SK-N-DZ (cell line): ENCODE measurements at places on chromosomes 2 and 18.

- no peak for DNase-seq
Observed at GRCh38 chr2:199258291-199258690, 199.4 kb downstream of the SATB2 start.

DNA sequence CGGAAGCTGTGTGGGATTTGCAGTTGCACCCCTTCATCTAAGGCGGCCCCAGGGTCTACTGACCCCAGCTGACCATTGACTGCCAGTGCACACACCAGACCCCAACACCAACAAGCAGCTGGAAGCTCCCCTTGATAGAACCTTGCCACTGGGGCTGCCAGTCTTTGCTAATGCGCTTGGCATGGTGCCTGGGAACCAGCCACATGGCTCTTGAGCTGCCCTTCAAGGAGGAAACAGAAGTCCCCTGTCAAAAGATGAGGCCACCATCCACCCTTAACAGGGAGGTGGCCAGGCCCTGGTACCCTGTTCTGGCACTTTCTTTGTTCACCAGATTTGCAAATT is 8.6 kb downstream of the ALPI start:
- no peak for DNase-seq

DNA sequence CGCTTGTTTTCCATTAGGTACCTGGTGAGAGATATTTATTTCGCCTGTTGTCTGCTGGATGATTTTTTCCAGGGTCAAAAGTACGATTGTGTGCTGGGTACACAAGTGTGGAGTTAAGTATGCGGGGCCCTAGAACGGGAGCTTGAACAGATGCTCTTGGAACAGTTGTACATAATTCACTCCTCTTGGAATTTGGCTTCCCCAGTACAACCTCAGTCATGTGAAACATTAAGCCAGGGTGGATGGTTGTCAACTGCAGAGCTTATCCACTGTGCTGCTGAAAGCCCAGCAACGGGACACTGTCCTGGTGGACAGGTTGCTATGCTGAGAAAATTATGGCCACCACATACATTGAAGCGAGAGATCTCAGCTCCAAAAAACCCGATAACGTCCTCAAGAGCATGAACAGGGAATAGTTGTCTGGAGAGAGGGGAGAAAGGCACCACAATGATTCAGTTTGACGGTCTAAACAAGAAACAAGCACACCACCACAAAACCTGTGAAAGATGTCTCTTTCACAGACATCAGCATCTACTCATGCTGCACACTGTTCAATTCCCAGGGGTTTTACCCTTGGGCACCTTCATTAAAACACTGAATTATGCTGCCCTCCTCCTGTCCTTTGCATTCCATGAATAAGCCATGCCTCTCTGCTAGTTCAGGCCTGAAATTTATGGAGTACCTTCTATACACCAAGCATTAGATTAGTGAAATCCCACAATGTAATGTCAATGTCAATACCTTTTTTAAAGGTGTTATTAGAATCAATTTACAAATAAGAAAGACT is 176.8 kb upstream of the TRIB2 start:
- DNase-seq = no peak

DNA sequence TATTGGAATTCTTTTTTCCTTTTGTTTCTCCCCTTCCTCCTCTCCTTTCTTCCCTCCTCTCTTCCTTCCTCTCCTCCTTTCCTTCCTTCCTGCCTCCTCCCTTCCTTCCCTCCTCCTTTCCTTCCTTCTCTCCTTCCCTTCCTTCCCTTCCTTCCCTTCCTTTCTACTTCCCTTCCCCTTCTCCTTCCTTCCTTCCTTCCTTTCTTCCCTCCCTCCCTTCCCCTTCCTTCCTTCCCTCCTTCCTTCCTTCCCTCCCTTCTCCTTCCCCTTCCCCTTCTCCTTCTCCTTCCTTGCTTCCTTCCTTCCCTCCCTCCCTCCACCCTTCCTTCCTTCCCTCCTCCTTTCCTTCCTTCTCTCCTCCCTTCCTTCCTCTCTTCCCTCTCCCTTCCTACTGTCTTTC is 431.0 kb upstream of the MEIS1 start:
- no peak for DNase-seq

DNA sequence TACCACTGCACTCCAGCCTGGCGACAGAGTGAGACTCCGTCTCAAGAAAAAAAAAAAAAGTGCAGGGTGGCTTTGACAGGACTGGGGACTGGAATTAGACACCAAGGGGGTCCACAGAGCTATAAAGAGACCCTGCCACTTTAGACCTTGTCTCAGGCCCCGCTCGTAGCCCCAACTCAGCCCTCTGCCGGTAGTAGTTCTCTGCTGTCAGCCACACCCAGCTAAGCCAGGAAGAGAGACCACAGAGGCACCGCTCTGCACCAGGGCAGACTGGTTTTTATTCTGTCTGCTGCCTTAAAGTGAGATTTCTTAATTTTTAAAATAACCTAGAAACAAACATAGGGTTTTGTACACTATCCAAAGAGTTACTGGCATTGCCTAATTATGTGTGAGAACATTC is 66.0 kb downstream of the STEAP3 start:
- DNase-seq = no peak

DNA sequence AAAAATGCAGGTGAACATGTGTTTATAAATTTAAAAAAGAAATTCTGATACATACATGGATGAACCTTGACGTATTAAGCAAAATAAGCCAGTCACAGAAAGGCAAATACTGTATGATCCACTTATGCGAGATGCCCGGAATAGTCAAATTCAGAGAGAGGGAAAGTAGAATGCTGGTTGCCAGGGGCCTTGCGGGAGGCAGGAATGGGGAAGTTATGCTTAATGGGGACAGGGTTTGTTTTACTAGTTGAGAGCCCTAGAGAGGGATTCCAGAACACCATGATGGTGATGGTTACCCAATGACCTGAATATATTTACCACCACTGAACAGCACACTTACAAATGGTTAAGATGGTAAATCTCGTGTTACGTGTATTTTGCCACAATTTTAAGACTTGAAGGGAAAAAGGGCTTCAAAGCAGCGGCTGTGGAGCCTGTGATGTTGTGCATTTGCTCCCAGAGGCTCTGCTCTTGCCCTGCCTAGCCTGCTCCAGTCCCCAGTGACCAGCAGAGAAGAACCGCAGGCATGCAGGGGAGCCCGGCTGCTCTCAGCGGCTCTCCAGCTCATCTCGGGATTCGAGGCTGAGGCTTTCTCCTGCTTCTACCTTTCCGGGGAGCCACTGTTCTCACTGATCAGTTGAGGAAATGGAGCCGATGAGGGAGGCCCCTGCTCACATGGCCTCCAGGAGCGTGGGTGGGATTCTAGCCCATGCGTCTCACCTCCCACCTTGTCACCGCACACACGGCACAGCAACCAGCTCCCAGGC is 51.7 kb upstream of the TFCP2L1 start:
- no peak for DNase-seq
